ENCODE measurements at places on chromosomes 5 and 9.

DNA sequence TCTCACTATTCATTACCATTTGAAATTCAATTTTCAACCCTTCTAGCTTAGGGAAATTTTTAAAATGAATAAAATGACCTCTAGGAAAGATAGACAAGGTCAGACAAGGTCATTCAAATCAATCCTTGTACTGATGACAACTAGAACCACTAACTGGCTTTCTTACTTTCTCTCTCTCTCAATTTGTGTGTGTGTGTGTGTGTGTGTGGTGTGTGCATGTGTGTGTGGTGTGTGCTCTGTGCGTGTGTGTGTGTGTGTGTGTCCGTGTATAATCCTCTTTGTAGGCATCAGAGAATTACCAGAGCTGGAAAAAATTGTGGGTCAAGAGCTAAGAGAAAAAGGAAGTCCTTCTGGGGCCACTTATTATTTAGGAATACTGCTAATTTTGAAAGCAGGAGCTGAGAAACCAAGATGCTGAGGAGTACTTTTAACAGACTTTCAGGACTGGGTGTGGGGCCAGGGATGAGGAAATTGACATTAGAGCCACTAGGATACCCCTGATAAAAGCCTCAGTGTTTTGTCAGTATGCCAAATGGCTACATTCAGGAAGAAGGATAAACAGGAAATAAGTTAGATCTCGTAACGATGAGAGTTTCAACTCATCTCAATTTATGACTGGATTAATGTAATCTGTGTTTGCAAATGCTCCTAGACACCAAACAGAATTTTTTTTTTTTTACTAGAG is 723.3 kb downstream of the CETN3 start:
- DNase-seq = no peak

- DNase-seq = no peak
These were observed 939.7 kb downstream of the NR2F1-AS1 start for GRCh38 chr5:92641031-92641962.

DNA sequence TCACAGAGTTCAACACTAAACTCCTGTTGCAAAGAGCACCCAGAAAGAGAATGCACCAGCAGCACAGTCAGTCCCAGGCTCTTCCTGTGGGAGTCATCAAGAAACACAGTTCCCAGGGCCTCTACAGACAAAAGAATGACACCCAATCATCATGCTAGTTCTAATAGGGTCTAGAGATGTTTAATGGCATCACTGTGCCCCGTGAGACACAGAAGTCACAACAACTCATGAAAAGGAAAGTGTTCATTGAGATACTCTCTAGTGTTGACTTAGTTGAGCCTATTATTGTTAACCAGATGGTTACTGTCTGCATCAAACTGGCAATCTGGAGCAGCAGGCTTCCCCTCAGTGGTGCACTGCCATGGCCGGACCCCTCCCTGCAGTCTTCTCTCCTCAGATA is 1.6 kb downstream of the KLHL3 start:
- no peak for DNase-seq

- no peak for DNase-seq
These were observed 8.7 kb upstream of the B4GALT1 start for GRCh38 chr9:33175649-33176325.

DNA sequence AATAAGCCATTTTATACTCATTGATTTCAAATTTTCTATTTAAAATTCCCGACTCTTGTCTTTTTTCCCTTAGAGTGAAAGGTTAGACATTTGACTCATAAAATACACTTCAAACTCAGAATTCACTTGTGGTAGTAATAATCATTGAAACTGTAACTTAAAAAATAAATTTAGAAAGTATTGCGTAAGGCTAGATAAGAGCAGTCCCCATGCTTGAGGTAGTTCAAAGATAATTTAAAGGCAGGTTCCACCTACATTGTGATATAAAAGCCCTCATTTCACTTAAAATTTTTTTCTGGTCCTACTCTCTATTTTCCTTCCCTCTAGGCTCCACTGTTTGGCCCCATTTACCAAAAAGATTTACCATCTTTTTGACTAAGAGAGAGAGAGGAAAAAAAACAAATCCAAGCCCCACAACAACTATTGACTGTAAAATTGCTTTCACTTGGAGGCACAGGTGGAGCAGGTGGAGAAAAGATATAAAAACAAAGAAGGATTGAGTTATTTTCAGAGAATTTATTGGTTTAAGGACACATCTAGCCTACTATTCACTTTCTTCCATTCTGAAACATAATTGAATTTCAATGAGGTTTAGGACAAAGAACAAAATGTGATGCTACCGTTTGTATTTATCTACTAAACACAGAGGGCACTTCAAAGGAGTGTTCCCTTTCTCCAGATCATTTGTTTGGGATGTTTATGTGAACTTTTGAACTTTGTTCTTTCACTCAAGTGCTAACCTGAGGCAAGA is 61.0 kb downstream of the FBXO4 start:
- no peak for DNase-seq

DNA sequence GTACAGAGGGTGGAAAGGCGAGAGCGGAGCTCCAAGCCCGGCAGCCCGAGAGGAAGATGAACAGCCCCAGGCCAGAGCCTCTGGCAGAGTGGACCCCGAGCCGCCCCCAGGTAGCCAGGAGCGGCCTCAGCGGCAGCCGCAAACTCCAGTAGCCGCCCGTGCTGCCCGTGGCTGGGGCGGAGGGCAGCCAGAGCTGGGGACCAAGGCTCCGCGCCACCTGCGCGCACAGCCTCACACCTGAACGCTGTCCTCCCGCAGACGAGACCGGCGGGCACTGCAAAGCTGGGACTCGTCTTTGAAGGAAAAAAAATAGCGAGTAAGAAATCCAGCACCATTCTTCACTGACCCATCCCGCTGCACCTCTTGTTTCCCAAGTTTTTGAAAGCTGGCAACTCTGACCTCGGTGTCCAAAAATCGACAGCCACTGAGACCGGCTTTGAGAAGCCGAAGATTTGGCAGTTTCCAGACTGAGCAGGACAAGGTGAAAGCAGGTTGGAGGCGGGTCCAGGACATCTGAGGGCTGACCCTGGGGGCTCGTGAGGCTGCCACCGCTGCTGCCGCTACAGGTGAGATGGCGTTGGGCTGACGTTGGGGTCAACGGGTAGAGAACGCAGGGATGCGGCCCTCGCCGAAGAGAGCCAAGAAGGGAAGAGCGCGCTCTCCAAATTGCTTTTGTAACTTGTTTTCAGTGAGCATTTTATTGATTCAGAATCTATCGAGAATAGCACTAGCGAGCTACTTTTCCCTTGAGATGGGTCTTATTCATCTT is at the start of gene PTGER4:
TSS of gene PTGER4 (plus strand) at position 3 of the 769 bp plus-strand sequence. CDS start 1,079 bp downstream, outside the sequence.
- DNase-seq = no peak

DNA sequence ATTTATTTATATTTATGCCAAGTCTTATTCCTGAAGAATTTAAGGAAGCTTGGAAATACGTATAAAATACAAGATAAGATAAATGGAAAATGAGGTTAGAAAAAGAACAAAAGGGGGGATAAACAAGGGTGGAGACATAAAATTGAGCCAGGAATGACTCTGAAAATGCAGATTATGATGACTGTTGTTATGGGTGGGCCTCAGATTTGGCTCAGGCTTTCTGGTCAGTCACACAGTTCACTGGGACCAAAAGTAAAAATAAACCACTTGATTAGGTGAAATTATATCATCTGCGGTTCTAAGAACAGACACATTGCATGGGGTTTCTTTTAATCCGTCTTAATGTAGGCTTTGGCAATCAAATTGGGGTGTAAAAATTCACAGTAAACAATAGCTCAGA is 51.0 kb downstream of the OR1J1 start:
- no peak for DNase-seq

GRCh38 chr5:59799668-59800346 is 93.7 kb downstream of the PDE4D start:
- DNase-seq = peak; percentile 59

DNA sequence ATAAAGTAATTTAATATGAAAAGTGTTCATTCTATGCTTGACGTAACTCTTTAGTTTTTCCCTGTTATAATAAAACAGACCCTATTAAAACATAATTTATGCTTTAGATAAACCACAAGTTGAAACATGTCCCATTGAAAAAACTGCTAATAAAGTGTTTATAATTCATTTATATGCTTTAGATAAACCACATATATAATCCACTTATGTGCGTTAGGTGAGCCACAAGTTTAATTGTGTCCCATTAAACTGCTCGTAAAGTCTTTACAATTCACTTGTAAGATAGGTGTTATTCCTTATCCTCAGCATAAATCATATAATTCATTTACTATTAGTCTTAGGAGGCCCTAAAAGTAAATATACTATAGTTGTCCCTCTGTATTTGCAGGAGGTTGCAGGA is 3.6 kb downstream of the NIPSNAP3B start:
- no peak for DNase-seq

DNA sequence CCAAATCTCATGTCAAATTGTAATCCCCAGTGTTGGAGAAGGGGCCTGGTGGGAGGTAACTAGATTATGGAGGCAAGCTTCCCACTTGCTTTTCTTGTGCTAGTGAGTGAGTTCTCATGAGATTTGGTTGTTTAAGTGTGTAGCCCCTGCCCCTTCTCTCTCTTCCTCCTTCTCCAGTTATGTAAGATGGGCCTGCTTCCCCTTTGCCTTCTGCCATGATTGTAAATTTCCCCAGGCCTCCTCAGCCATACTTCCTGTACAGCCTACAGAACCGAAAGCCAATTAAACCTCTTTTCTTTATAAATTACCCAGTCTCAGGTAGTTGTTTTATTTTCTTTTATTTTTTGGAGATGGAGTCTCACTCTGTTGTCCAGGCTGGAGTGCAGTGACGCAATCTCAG is 18.2 kb upstream of the TXNDC8 start:
- no peak for DNase-seq

- no peak for DNase-seq
These were observed 81.5 kb upstream of the ARAP3 start for GRCh38 chr5:141763541-141763940.

DNA sequence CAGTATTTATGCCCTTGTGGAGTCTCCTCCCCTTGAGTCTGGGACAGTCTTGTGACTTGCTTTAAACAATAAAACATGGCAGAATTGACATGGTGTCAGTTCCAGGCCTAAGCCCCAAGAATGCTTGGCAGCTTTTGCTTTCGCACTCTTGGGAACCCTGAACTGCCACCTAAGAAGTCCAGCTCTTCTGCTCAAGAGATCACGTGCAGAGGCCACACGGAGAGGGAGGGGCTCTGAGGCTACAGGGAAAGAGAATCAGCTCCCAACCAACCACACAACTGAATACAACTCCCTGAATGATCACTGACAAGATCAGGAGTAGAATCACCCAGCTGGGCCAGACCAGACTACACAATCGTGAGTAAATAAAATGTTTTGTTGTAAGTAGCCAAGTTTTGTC is 97.6 kb downstream of the MED27 start:
- no peak for DNase-seq

- no peak for DNase-seq
These were observed 88.3 kb downstream of the FSTL4 start for GRCh38 chr5:133523961-133524586.

- DNase-seq = no peak
These were observed 5.9 kb downstream of the ZDHHC12 start for GRCh38 chr9:128718047-128718446.

- no peak for DNase-seq
These were observed 12.7 kb downstream of the PTPDC1 start for GRCh38 chr9:94096819-94097577.

- no peak for DNase-seq
These were observed 1992.3 kb downstream of the MAT2B start for GRCh38 chr5:165497707-165498106.

DNA sequence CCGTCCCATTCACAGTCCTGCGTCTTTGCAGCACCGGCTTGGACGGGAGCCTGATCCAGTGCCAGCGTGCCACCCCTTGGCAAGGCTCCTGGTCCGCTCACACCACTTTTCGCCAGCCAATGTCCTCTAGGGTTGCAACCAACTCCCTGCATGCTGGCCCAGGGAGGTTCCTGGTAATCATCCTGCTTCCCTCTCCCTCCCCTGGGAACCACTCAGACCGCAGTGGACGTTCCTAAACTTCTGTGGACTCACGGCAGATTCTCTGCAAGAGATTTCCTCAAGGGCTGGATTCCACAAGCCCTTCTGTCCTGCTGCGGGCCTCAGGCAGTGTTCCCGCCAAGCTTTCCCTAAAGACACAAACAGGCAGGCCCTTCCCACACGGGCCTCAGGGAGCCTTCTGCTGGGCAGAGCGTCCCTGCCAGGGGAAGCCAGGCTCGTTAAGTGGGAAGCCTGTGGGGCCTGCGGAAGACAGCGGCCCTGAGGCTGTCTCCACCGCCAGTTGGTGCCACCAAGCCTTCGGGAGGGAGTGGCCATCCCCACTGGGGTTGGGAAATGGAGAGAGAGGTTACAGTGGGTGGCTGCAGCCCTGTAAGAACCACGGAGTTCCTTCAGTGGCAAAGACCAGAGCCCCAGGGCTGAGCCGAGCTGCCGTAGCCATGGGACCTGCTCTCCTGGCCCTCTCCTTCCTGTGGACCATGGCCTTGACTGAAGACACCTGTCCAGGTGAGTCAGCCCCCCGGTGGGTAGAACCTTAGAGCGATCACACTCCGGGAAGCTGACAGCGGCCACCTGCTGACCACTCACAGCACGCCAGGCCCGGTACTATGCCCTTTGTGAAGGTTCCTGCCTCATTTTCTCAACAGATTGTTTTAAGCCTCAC is 16.4 kb upstream of the FCN2 start:
- no peak for DNase-seq

DNA sequence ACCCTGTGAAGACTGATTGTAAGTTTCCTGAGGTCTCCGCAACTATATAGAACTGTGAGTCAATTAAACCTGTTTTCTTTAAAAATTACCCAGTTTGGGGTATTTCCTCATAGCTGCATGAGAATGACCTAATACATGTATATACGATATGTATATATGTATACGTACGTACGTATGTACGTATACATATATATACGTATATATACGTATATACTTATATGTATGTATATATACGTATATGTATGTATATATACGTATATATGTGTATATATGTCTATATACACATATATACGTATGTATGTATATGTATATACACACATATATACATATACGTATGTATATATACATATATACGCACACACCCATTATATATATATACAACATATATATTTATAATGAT is 1153.0 kb upstream of the CDH18 start:
- DNase-seq = no peak

- DNase-seq = no peak
These were observed 133.0 kb upstream of the TUT7 start for GRCh38 chr9:86486891-86487837.

DNA sequence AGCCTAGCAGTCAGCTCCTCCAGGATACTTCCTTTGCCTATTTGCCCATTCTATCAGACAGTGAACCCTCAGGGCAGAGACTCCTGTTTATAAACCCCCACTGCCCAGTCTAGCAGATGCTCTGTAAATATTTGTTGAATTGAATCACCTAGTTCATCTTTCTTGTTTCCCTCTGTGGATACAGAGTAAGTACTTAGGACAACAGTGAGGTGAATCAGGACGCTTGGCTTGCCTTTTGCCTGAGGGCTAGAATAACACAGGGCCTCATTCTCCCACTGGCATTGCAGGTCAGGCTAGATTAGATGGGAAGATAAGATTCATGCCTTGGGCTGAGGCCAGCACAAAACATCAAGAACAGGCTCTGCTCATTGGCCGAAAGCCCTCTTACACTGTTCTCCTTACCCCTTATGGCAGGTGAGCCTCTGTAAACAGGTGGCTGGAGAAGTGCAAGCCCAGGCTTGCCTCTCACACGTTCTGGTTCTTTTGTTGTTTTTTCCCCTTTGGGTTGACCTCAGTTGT is 22.2 kb downstream of the TNFSF8 start:
- peak; percentile 53 for DNase-seq
